Brain microvascular endothelial cell (primary cell): ENCODE measurements at places on chromosomes 11 and 22.

DNA sequence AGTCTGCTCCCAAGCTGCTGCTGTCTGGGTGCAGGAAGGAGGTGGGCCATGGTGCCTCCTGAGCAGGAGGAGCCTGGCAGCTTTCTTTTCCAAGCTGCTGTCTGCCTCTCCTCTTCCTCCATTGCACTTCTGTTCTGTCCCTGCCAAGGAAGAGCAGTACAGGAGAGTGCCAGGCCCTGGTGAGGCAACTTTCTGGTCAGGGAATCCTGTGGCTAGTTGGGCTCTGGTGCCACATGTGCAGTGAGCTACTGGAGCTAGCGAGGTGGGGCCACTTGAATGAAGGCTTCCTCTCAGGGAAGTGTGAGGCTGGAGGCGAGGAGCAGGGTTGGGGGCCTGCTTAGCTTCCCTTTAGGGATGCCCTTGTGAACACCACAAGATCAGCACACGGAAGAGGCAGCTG lies 90.0 kb downstream of the TSPAN18 start:
- DNase-seq, result no peak

GRCh38 chr11:35632301-35632700 lies 14.0 kb downstream of the FJX1 start:
- DNase-seq, result peak; percentile 46

DNA sequence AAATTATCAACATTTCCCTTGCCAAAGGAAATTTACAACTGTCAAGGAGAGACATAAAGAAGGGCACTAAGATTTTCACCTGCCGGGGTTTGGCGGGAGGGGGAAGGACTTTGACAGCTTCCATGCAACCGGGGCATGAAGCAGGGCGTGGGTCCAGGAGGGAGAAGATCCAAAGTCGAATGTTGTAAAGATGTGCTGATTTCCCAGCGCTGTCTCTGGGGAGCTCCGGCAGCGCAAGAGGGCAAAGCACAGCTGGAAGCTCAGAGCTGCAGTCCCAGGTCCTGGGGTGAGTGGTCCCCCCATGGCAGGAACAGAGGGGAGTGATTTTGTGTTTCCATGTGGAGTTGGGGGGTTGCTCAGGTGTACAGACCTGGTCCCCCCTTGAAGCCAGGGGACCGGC lies at the start of gene MS4A10:
Gene MS4A10 (plus strand): TSS at position 198 of the 400 bp plus-strand sequence. CDS start 5,003 bp downstream, outside the sequence.
- DNase-seq, result no peak

DNA sequence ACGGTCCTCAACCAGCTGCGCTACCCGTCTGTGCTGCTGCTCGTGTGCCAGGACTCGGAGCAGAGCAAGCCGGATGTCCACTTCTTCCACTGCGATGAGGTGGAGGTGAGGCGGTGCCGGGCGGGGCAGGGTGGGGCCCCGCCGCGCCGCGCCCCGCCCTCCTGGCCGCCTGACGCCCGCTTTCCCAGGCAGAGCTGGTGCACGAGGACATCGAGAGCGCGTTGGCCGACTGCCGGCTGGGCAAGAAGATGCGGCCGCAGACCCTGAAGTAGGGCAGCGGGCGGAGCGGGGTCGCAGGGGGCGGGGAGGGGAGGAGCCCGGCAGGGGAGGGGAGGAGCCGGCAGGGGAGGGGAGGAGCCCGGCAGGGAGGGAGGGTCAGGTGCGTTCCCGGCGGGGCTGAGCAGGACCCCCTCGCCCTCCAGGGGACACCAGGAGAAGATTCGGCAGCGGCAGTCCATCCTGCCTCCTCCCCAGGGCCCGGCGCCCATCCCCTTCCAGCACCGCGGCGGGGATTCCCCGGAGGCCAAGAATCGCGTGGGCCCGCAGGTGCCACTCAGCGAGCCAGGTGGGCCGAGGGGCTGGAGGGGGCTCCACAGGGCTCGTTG lies 14.7 kb downstream of the EPS8L2 start:
- DNase-seq, result no peak

- no peak for DNase-seq
Observed at GRCh38 chr11:104198576-104198975, 34.6 kb upstream of the PDGFD start.

- peak; percentile 78 for DNase-seq
Observed at GRCh38 chr11:3152471-3153110, 12.5 kb downstream of the OSBPL5 start.

GRCh38 chr22:46212195-46212594 lies 37.9 kb downstream of the CDPF1 start:
- DNase-seq, result no peak

DNA sequence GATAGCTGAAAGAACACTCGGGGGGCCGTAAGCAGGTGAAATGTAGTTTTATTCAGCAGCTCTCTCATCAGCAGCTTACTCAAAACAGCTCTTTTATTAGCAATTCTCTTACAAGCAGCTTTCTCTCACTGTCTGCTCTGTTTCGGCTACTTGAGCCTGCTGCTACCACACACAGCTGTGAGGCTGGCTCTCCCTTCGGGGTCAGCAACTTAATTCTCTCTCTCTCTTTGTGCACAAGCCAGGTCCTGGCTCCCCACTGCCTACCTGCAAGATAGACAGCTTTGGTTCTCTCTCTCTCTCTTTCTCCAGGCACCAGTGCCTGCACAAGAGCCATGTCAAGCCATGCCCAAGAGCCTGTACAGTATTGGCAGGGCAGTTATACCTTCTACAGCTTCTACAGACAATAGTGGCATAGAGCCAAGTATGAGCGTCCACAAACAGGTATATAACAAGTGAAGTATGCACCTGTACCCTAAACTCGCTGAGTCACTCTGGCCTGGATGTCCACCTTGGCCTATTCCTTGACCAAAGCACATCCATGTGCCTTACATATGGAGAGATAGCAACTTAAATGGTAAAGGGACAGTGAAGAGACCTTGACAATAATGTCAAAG lies 110.8 kb downstream of the MTNR1B start:
- no peak for DNase-seq

DNA sequence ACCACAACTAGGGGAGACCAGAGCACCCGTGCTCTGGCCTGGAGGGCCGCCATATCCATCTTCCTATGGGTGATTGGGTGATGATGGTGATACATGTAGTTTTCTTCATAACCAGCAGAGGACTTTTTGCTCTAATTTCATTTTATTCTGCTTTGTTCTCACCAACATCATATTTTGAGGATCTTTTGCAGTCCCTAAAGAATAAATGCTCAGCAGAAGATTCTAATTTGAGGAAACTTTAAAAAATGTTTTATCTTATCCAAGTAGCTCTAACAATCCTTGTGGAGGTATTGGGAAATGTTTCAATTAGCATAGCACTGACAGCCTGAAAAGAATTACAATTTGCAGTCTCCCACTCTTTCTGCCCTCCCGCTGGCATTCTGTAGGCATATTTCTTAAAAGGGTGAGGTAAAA lies 544.0 kb downstream of the NTM start:
- no peak for DNase-seq

- DNase-seq, result no peak
Observed at GRCh38 chr11:2892215-2892966, 6.8 kb upstream of the CDKN1C start.

GRCh38 chr22:19149991-19150390 lies at the start of gene GSC2:
Gene GSC2, minus strand, starts transcription at chr22:19150292. Its CDS starts 9 bp downstream, at chr22:19150283.
- DNase-seq, result no peak

DNA sequence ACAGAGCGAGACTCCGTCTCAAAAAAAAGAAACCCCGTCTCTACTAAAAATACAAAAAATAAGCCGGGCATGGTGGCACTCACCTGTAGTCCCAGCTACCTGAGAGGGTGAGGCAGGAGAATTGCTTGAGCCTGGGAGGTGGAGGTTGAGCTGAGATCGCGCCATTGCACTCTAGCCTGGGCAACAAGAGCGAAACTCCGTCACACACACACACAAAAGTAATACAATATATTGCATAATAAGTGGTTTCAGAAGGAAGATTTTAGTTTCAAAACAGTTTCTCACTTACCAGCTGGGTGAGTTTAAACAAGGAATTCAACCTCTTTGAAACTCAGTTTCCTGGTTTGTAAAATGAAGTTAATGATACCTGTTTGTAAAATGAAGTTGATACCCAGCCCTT lies 32.7 kb upstream of the HTR3A start:
- DNase-seq, result no peak

GRCh38 chr22:20975541-20976290 lies 6.4 kb upstream of the LZTR1 start:
- DNase-seq, result no peak

GRCh38 chr11:13465909-13466371 lies 2.9 kb upstream of the BTBD10 start:
- DNase-seq, result peak; percentile 35

DNA sequence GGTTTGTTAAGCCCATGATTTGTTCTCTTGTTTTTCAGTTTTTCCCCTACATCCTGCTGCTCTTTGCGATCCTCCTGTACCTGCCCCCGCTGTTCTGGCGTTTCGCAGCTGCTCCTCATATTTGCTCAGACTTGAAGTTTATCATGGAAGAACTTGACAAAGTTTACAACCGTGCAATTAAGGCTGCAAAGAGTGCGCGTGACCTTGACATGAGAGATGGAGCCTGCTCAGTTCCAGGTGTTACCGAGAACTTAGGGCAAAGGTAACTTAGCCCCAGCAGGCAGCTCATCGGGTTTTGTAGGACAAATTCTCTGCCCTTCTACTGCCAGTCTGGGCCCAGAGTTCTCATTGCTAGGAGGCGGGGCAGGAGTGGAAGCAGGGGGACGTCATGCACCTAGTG lies 49.7 kb downstream of the PANX1 start:
- no peak for DNase-seq

- DNase-seq, result no peak
Observed at GRCh38 chr11:2092464-2092910, 46.7 kb downstream of the IGF2 start.

GRCh38 chr22:37218399-37218770 lies 6.1 kb upstream of the SSTR3 start:
- no peak for DNase-seq

DNA sequence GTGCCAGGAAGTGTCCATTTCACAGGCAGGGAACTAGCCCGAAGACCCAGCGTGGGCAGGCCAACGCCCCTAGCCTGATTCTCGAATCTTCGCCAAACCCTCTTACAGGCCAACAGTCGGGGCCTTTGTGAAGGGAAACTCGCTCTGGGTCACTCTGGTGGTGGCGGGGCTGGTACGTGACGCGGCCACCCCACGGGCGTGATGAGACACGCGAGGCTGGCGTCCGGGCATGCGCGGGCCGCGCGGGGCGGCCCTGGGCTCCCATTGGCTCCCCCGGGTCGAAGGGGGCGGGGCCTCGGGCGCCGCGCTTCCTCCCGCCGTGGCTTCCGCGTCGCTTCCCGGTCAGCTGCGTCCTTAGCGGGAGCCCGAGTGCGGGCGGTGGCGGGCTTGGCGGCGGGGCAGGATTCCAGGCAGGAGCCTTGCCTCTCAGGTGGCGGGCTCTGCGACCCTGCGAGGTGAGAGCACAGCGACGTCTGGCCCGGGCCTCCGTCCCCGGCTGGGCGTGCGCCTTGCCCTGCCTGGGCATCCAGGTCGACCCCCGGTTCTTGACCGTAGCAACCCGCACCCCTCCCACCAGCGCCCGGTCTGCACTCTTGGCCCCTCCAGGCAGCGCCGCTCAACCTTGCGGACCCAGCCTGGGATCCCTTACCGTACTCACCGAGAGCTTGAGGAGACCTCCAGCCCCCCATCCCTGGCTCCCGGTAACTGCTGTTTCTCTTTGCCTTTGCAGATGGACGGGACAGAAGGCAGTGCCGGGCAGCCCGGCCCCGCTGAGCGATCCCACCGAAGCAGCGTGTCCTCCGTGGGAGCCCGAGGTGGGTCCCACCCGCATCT lies at the start of gene FRMD8:
Gene FRMD8 (plus strand): TSS at position 331 of the 834 bp plus-strand sequence. CDS start 400 bp downstream, at position 731.
- DNase-seq, result peak; percentile 72

GRCh38 chr22:38259370-38259769 lies 13.4 kb downstream of the TMEM184B start:
- no peak for DNase-seq

DNA sequence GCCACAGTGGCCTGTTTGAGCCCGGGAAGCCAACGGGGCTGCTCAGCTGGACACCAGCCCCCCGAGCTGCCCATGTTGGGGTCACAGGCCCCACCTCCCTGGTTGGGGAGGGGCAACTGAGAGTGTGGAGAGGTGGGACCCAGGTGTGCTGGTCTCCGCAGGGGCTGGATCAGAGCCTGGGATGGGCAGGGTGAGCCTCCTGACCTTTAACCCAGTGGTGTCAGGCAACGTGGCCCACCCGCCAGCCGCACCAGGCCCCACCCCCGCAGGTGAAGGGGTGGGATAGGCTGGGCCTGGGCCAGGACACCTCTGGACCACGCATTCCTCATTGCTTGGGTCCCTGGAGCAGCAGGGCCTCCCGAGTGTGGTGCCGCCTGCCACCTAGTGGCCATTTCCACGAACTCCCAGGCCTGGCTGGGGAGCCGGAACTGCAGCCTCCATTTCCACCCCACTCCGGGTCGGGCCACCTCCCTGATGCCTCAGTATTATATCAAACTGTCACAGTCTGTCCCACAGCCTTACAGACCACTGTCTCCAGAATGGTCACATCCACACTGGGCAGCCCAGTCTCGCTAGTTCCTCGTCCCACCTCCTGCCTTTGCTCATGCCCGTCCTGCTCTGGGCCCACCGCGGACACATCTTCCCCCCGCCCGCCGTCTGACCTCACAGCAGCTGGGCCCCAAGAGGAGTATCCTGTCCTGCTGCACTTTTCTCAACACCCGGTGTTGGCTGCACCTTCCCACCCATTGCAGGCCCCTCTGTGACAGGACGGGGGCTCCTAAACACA lies 13.3 kb upstream of the PPP6R3 start:
- peak; percentile 46 for DNase-seq

- no peak for DNase-seq
Observed at GRCh38 chr11:61126256-61126655, 24.0 kb downstream of the CD5 start.

DNA sequence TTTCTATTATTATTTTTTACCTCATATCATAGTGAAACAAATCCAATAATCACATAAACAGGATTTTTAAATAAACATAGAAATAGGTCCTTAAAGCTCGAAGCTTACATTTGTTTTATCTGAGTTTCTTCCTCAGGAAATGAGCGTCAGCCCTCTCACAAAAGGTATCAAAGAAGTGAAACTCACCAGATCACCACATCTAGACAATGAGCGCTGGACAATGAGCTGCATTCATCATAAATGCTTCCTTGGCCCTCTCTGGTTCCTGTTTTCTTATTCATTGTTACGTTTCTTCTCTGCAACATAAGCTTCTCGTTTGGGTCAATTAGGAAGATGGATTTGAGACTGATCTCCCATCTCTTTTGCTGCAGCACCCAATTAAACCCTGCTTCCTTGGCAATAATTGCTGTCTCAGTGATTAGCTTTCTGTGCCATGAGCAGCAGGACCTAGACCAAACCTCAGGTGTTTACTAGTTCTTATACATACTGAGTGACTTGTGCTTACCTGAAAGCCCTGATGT lies 649.9 kb upstream of the LUZP2 start:
- DNase-seq, result no peak

GRCh38 chr11:58513747-58514367 lies 6.0 kb upstream of the OR5B21 start:
- DNase-seq, result peak; percentile 65

GRCh38 chr11:128522943-128523518 lies 64.3 kb downstream of the ETS1 start:
- no peak for DNase-seq
